ENCODE measurements at places on chromosomes 2 and 18.

DNA sequence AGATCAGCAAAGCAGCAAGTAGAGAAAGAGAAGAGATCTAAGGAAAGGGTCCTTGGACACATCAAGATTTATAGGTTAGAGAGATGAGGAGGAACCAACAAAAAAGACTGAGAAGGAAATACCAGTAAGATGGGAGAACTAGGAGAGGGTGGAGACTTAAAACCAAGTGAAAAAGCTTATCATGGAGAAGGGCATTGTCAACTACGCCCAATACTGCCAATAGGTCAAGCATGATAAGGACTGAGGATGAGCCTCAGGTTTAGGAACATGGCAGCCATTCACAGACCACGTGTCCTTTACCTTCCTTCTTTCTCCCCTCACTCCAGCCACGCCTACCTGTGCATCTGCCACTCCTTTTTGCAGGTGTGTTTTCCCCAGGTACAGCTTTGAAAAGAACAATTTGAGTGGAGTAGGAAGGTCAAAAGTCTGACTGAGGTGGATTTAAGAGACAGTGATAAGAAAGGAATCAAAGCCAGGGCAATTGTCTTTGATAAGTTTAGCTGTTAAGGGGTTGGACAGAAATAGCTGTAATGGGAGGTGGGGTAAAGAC is 238.7 kb downstream of the STK39 start:
- DNase-seq: no peak

DNA sequence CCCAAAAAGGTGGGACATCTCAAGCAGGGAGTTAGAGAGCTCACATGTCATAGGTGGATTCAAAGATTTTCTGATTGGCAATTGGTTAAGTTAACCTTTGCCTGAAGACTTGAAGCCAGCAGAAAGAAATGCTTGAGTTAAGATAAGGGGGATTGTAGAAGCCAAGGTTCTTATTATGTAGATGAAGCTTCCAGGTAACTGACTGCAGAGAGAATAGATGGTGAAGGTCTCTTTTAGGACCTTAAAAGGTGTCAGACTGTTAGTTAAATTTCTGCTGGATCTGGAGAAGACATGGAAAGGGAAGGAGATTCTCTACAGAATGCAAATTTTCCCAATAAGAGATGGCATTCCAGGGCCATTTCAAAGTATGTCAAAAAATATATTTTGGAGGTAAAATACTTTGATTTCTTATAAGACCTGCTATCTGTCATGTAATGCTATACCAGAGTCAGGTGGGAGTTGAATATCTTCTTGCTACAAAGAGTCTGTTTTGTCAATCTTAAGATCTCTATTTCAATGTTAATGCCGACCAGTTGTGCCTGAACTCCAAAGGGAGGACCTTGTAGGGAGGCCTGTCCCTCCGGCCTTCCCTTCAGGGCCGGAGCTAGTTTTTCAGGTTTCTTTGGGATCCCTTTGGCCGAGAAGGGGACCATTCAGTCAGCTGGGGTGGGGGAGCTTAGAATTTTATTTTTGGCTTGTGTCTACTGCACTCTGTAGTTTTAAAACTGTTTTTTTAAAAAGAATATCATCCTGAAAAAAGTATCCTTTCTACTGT is 280.6 kb downstream of the PTGR3 start:
- no peak for DNase-seq

DNA sequence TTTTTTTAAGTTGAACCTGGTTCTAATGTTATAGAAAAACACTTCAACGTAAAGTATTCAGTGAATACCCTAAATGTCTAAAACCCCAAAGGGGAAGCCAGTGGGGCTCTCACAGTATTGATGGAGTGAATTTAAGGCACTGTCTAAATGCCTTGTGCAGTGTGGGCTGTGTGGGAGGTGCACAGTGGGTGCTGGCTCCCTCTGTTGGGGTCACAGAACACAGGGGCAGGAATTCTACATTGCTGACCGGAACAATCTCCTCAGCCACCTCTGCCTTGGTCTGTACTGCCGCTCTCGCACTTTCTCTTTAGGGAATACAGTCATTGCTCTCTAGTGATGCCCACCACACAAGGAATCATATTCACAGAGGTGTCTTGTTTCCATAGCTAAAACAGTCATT is 45.4 kb downstream of the SPRED2 start:
- DNase-seq: no peak

DNA sequence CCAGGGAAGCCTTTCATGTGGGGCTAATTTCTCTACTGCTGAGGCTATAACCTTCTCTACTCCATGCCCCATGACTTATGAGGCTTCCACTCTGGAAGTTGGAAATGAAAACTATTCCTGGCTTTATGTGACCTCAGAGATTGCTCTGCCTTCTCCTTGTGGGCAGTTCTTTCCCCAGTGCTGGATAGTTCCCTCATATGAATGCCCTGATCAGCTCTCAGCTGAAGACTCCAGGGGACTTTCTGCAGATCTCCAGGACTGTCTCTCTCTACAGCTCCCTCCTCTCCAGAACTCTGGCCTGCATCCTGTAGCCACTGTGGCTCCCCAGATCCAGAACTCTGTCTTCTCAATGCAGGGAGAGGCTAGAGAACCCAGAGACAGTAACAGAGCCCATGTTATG is 235.1 kb downstream of the SEPTIN10 start:
- no peak for DNase-seq

- no peak for DNase-seq
These were observed 289.0 kb downstream of the CNTNAP5 start for GRCh38 chr2:124314084-124314483.

DNA sequence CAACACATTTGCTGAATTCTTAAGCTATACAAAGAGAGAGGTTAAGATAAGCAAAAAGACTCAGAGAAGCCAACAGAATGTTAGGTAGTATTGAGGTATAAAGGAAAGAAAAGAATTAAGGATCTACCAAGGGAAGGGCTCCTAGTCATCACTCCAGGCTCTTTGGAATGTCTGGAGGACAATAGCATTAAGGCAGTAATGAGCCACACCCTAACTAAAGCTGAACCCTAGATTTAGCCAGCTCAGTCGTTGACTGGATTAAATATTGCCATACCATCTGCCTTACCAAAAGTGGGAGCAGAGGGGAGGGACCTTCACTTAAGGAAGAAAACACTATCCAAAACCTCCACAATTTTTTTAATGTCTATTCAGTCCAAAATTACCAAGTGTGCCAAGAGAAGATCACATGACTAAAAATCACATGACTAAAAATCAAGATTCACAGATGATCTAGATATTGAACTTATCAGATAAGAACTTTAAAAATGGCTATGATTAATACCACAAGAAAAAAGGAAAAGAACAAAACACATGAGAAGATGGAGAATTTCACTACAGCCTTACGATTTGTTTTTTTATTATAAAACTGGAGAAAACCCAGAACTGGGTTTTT is 59.7 kb downstream of the EXOC6B start:
- DNase-seq: no peak

DNA sequence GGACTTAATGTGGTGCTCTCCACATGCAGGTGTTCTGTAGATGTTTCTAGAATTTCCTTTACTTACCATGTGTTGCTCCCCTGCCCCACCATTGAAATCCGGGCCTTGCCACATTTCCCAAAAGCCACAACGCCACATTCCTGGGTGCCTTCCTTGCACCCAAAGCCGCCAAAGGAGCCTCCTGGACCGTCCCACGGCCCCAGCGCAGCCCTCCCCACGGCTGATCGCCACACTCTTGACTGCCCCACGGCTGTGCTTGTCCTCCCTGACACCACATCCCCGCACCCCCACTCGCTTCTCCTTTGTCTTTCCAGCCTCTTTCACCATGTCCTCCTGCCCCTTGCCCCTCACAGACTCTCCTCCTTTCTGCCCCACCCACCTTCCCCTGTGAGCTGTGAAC is 40.2 kb upstream of the CHMP1B start:
- DNase-seq: no peak

DNA sequence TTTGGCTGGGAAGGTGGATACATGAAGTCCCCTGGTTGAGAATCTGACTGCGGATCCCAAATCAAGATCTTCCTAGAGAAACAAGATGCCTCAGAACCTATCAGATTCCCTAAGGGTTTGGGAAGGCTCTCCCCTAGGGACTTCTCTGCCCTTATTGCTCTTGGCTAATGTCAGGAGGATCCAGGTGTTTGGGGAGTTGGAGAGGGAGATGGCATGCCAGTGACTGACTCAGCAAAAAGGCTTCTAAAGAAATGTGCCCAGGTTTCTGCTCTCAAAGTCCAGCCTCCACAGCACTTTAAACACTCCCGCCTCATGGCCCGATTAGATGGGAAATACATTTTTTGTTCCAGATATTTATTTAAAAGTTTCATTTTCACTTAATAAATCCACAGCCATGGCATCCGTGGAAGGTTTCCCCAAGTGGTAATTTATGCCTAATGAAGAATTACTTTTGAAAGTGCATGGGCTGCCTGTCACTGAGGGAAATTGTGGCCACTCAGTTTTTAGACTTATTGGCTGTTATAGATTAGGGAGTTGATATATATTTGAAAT is 156.4 kb downstream of the OSR1 start:
- no peak for DNase-seq

- no peak for DNase-seq
These were observed 723 bp upstream of the MBD1 start for GRCh38 chr18:50281972-50282520.

GRCh38 chr2:20531633-20532262 is 84.9 kb downstream of the RHOB start:
- DNase-seq: no peak

- DNase-seq: no peak
These were observed 35.5 kb downstream of the GKN2 start for GRCh38 chr2:68917034-68917718.

DNA sequence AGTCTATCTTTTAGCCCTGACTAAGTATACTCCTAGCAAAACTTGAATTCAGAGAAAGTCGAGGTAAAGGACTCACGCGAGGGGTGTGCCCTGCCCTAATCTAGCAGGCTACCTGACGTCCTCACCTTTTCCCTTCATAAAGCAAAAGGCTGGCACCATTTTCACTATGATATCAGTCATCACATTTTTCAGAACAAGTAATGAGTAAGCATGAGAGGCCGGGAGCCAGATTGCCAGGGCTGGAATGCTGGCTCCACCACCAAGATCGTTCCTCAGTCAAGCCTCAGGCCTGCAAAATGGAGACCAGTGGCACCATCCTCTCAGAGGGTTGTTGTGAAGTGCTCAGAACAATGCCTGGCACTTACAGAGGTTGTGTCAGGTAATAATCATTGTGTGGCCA is 18.7 kb upstream of the NCKAP5 start:
- DNase-seq: no peak

GRCh38 chr2:86704459-86704971 is 15.6 kb upstream of the RMND5A start:
- DNase-seq: no peak

DNA sequence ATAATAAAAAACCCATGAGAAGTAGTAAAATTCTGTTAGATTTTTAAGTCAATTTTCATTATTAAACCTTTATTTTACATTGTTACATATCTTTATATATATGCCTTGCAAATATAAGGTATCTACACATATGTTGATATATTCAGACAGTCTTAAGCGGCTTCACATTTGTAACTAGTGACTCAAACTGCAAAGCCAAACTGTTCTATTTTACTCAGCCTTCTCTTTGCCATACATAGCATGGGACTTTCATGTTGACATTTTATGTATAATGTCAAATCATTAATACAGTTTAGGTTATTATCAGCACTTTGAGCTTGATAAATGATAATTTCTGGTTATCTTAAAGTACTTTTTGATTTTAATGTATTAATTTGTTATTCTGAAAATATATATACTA is 125.0 kb upstream of the WDSUB1 start:
- DNase-seq: no peak

DNA sequence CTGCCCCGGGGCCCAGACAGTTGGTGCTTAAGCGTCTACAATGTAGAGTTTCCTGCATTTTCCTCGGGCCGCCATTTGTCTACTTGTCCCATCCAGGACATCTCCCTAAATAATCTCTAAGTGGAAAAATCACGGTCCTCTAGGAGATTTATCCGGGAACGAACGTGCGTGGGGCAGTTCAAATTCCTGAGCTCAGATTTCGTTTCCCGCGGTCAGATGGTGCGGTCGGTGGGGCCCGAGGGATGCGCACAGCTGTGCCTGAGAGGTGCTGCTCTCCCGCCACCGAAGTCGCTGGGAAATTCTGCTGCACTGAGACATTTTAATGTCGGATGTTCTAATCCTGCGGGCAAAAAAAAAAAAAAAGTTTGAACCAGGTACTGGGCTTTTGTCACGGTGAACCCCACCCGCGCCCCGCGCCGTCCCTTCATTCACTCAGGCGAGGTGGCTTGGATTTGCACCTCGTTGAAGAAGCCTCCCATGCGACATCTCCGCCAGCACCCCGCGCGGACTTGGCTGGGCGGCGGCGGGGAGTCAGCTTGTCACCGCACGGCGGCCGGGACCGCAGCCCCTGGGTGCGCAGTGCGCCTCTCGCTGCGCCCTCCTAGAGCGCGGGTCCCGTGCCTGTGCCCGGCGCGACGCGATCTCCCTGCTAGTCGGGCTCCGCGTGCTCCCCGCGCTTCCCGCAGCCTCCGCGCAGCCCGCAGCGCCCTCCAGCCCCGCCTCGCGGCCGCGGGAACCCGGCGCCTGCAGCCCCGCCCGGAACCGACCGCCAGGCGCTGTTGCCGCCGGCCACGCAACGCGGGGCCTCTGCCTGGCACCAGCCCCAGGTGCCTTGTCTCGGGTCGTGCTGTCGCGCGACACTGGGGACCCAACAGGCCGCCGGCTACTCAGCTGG is 191.9 kb upstream of the TCF4 start:
- peak; percentile 22 for DNase-seq

DNA sequence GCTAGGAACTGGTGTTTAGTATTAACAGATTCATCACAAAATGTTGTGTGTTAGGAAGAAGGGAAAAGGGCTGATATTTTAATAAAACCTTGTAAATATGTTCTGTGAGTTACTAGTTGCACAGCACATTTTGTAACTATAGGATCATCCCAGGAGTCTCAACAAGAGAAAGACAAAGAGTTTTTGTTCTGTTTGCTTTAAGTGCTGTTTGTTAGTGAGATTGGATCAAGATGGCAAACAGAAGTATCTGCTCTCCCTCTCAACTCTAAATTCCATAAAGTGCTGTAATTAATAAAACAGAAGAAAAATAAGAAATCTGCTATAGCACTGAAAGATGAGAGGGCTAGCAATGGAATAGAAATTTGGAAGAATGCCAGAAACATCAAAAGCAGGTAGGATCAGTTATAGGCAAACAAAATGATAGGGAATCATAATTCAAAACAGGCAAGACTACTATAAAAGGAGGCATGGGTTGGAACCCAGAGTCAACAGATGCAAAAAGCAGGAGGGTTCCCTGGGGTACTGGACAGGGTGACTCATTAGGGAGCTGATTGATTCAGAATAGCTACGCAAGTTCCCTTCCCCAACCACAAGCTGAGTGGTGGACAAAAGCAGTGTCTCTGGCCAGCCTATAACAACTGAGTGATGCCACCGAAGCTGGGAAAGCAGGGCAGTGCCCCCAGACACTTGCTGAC is 75.8 kb downstream of the DYNC1I2 start:
- no peak for DNase-seq

DNA sequence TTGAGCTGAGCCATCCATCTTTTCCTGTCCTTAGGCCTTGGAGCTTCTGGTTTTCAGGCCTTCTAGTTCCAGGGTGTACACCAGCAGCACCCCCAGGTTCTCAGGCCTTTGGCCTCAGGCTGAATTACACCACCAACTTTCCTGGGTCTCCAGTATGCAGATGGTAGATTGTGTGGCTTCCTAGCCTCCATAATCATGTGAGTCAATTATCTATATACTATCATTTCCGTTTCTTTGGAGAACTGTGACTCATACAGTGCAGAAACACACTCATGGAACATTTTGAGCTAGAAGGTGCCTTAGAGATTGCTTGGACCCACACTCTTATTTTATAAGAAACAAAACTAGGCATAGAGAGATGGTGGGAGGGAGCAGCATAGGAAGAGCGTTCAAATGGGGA is 167.4 kb downstream of the NCK2 start:
- no peak for DNase-seq

Measured in GM06990 (cell line).